ENCODE measurements at places on chromosomes 5 and 9. TPM values are rescaled to one million over a fixed set of nuclear protein-coding genes. Genes with fewer than 3 reads are reported as not detected.
A peak's percentile ranks its signal among the peaks of the same experiment; 100 is the strongest.

DNA sequence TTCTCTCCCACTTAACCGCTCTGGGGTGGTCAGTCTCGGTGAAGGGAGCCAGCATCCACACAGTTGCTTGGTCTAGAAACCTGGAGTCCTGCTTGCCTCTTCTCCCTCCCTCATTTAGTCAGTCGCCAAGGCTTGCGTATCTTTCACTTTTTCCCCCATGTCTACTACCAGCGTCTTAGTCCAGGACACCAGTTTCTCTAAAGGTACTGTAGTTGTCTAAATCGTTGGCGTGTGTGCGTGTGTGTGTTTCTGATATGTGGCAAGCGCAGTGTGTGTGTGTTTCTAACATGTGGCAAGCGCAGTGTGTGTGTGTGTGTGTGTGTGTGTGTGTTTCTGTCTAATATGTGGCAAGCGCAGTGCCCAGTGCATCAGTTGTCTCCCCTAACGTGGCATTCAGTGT is 641 bp downstream of the ATP6V1G1 start:
- DNase-seq: no peak

- DNase-seq: no peak
Measured at GRCh38 chr9:6876195-6876894, 118.6 kb downstream of the KDM4C start.

RECK gene
- total RNA-seq: 4.5 TPM

- DNase-seq: no peak
Measured at GRCh38 chr5:142506756-142507155, 179.1 kb downstream of the FGF1 start.

DNA sequence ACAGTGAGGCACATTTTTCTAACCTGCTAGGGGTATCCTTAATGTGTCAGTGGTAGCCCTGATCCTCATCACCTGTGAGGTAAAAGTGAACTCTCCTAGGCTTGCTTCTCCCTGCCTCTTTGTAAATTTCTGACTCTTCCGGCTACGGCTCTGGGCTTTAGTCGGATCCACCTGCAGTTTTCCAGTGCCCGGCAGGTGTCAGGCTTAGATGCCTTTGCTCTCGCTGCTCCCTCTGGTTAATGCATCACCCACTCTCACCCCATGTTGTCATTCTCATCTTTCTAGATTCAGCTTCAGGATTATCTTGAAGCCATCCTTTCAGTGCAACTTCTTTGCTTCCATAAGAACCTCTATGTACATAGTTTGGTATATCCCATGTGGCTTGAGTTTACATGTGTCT is 3.6 kb downstream of the CEP78 start:
- no peak for DNase-seq

TYRP1 gene
- 43.8 TPM for total RNA-seq

DNA sequence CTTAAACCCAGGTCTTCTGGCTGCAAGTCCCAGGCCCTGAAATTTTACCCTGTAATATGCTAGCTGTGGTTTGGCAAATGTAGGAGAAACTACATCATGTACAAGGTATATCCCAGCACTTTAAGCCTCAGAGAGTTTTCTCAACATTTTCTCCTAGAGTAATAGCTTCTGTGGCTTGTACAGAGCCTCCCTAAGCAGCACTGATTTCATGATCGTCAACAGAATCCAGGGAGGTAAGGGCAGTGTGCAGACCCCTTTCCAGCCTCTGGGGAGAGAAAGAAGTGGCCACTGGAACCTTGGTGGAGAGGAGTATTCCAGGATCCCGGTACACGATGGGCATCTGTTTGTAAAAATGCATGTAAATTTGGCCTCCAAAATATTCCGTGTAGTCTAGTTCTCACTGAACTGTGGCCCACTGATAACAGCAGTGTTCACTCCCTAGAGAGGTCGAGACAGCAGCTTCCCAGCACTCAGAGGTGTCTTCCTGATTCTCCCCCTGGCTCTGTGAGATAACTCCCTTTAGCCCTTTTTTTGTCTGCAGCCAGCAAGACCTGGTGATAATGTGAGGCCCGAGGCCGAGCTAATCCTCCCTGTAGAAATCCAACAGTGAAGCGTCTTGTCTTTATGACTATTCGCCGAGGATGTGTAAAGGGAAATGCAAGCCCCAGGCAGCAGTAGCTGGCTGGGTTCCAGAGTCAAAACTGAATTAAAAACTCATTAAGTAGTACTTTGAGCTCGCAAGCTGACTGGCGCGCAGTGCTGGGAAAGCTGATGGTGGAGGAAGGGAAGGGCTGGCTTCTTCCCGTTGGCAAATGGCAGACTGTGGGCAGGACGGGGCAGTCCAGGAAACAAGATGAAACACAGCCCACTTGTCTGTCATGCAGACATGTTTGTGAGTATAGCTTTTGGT is 59.0 kb downstream of the MAP1B start:
- DNase-seq: peak; percentile 58

GRCh38 chr9:126617823-126618165 is 4.1 kb downstream of the LMX1B start:
- no peak for DNase-seq

SEMA6A gene
- total RNA-seq: 6.4 TPM

DNA sequence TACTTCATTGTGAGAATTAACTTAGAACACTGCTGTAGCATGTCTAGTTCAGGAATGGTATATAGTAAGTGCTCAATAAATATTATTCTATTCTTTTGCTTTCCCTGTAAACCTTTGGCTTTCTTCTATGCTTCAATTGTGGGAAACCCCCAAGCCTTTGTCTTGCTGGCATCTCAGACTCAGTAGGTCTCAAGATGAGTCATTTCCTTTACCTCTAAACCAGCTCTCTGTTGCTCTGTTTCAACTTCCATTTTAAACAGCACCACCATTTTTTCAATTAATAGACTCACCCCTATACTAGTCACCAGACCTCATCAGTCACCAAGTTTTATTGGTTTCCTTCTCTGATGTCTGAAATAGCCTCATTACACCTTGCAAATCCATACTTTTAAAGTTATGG is 43.5 kb downstream of the DMAC1 start:
- DNase-seq: no peak

All from left ventricle myocardium superior (tissue), 1 donor.